Right ventricle myocardium inferior (tissue), 1 donor: ENCODE measurements at places on chromosomes 4 and X. TPM values are rescaled to one million over a fixed set of nuclear protein-coding genes. Genes with fewer than 3 reads are reported as not detected.
A peak's percentile ranks its signal among the peaks of the same experiment; 100 is the strongest.

CFP gene
- 3.7 TPM for total RNA-seq

STAP1 gene
- not detected for total RNA-seq

PRRG3 gene
- 3.4 TPM for total RNA-seq

GRCh38 chr4:139112650-139113049, 64.4 kb downstream of the ELF2 start:
- no peak for DNase-seq

GRCh38 chr4:93289831-93290230, 538.7 kb upstream of the ATOH1 start:
- no peak for DNase-seq

DNA sequence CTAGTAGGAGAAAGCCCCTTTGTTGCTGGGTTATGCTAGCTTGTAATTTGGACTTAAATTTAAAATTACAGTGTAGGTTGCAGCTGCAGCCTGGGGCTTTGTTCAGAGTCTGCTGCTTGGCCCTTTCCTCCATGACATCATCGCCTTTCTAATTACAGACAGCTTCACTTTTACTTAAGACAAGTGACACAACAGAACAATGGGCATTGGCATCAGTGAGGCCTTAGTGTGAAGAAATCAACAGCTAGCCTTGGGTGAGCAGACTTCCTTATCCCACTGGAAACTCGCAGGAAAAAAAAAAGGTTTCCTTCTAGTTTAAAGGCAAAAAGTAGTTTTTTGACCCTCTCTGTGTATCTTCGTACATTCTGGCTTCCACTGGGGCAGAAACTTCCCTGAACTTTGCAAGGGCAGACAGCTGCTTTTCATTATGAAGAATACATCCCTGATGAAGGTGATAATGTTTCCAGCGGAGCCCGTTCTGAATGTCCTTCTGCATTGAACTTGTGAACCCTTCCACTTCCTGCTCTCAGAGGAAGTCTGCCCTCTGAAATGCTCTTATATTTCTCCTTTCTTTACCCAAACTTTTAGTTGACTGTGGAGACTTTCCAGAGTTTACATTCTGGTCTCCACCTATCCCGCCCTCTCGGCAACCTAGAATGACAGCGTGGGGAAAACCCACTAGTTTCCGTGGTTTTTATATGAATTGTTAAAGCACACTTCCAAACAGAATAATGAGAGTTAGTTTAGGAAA, 123.2 kb upstream of the FAM9C start:
- DNase-seq = peak; percentile 54

DNA sequence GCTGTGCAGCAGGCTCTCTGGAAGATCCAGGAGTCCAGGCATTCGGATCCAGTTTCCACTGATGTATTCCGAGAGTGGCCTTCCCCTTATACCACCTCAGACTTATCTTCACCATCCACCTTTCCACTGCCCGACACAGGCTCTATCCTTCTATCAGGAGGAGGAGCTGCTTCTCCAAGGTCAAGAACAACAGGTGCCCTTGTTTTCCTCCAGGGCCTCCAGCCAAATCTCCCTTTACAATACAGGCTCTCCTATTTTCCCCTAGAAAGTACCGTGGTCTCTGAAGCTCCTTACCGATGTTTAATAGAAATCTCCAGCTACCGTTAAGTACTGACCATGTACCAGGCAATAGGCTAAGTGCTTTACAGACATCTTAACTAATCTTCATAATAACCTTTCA, 61.3 kb downstream of the AFAP1 start:
- DNase-seq = no peak

DNA sequence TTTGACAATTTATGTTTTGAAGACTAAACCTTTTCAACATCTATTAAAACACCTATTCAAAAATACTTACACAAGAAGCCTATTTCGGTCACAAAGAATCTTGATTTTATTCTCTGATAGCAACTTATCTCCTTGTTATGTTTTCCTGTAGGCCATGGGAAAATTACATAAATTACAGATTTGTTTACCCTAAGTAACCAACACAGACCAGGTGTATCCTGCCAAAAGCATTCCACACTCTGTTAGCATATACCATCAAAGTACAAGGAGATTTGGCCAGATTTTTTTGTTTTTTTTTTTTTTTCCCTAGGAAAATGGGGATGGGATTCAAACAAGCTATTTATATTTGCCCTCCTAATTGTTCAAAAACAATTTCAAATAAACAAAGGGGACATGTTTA, 497.9 kb upstream of the MAGEB18 start:
- no peak for DNase-seq
